ENCODE measurements at places on chromosomes 3 and 15. TPM values are rescaled to one million over a fixed set of nuclear protein-coding genes. Genes with fewer than 3 reads are reported as not detected.

Gene CD200
- 39.3 TPM for total RNA-seq

Gene RARRES1
- 12.7 TPM for total RNA-seq

Gene ANKRD63
- not detected for total RNA-seq

Gene CISH
- total RNA-seq = 3.1 TPM

Gene GOLGA8T
- not detected for total RNA-seq

Gene ALDH1A2
- total RNA-seq = 42.6 TPM

Gene BMF
- 10.6 TPM for total RNA-seq

Data from pericardium fibroblast (primary cell).